ENCODE measurements at places on chromosomes 2 and 18.

DNA sequence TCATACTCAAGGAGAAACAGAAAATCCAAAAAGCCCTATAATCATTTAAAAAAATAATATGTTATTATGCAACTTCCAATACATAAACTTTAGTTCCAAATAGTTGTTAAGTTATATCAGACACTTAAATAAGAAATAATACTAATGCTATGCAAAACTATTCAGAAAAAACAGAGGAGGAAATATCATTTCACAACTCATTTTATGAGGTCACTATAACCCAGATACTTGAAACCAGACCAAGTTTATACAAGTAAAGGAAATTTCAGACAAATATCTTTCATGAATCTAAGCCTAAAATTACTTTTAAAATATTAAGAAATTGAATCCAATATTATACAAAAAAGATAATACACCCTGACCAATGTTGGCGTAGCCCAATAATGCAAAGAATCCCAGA is 260.8 kb downstream of the CD226 start:
- DNase-seq, result no peak

DNA sequence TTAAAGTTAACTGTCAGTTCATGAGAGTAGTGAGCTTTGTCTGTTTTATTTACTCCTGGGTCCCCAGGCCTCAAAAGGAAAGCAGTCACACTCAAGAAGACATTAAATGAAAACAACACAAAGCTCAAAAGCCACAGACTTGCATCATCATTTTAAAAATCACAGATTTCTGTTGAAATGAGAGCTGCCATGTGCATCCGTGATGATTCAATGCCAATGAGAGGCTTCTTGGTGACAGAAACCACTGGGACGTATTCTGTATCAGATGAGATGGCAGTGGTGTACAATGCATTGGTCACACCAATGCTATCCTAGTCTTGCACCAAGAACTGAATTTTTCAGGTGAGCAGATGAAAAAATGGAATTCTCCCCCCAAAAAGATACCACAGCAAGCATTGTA is 204.8 kb downstream of the ANAPC1 start:
- DNase-seq, result no peak

- no peak for DNase-seq
Observed at GRCh38 chr18:59715445-59715844, 18.2 kb upstream of the CCBE1 start.

DNA sequence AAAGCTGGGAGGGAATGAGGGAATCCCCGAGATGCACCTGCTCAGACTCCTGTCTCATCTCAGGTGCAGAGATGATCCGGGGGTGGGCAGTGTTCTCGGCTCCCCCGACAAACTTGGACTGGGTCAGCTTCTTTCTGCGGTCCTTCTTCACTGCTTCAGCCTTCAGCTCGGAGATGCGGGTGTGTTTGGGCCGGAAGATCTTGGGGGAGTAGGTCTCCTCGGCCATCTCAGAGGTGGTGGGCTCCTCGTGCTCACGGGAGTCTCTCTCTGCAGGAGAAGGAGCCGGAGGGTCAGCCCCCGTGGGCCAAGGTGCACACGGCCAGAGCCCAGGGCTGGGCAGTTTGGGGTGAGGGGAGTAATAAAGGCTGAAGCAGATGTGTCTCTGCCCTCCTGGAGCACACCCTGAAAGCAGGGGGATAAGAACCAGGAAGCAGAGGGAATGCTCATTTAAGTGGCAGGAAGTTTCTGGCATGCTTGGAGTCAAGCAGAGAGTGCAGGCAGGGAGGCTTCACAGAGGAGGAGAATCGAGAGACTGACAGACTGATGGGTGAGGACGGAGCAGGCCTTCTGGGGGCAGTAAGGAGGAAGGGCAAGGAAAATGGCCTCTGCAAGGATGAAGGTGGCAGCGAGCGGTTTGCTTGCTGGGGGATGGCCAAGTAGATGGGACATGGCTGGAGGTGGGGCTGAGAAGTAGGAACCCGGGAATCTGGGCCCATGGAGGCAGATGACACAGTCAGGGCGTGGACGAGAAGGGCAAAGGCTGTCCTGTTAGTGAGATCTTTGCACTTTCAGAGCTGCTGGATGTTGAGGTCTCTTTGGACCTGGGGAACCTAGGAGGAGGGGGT is 16.3 kb downstream of the IGFBP5 start:
- DNase-seq, result no peak

- DNase-seq, result no peak
Observed at GRCh38 chr2:103230796-103231195, 469.0 kb downstream of the TMEM182 start.

DNA sequence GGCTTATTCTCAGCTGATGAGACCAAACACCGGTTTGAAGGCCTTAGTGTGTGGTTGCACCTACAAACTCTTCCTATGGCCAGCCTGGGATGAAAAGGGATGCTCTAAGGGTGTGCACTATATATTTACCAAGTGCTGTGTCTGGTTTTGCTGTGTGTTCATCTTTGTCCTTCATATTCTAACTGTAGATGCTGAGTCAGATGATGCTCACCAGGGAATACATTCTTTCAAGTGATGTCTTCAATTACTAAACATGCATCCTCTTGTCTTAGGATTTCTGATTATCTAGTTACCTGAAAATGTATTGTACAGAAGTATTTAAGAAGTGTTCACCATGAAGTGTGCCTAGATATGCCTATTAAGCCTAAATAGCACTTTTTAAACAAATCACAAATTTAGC is 1111.6 kb upstream of the ZEB2 start:
- no peak for DNase-seq

GRCh38 chr2:205411558-205411957 is 270.7 kb upstream of the NRP2 start:
- no peak for DNase-seq

DNA sequence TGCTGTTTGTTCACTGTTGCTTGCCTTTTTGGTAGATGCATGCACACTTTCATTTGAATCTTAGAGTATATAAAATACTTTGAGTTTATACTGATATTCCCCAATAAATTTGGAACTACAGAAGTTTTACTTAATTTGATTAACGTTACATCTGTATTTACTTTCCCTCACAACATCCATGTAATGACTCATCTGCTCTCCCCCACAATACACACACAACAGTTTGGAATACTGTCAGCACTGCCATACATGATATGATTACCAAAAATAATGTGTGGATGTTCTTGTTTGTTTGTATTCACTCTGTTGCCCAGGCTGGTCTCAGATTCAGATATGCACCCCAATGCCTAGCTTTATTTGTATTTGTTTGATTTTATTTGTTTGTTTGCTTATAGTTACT is 144.2 kb downstream of the WDR7 start:
- DNase-seq, result no peak

DNA sequence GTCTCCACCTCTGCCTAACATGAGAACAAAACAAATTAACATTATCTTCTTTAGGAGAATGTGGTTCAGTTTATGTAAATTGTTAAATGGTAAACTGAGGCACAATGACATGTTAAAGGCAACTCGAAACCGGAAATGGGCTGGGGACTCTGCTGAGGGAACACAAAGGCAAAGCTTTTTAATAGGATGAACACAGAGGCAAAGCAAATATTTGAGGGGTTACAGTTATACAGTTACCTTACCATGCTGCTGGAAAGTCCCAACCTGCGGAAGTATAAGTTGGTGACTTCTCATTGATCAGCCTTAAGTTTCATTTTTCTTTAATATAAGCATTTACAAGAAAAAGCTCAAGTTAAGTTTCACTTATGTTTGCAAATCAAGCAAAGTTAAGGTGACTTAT is 195.0 kb downstream of the DLGAP1 start:
- no peak for DNase-seq

GRCh38 chr2:204315236-204315662 is 230.0 kb upstream of the PARD3B start:
- DNase-seq, result no peak

GRCh38 chr2:241728000-241728399 is 6.4 kb upstream of the D2HGDH start:
- no peak for DNase-seq

DNA sequence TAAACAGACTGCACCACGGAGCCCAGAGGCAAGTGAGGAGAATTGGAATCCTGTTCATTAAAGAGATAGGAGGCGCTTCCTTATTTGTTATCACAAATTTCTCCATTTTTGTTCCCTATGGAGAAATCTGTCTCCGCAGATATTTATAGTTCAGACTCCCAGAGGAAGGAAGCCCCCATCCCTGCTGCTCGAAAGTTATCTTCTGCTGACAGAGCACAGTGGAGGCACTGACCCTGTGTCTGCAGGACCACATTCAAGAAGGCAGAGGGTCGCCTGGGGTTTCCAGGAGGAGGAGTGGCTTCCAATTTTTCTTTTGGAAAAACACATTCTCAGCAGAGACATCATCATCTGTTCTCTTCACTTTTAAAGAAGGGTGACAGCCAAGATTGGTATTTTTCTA is 73.0 kb upstream of the GPR45 start:
- DNase-seq, result no peak

- DNase-seq, result no peak
Observed at GRCh38 chr2:40243581-40244187, 208.2 kb downstream of the SLC8A1 start.

DNA sequence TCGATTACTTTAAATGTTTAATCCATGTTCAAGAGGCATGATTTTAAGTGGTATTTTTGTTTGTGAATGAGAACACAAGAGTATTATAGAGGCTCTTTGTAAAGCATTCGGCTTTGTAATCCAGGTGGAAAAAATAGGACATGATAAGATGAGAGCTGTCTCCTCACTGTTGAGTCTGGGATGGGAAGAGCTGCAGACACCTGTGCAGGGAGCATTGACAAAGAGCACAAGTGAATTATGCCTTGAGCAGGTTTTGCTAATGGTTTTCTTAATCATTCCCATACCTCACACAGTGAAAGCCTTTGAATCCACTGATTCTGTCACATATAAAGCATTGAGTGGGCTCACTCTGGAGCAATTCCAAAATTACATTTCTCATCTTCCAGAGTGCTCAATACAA is 9.6 kb downstream of the COL6A3 start:
- no peak for DNase-seq

GRCh38 chr18:74611765-74612164 is 14.1 kb downstream of the ZNF407 start:
- DNase-seq, result no peak

GRCh38 chr2:234851451-234851850 is 100.4 kb upstream of the SH3BP4 start:
- no peak for DNase-seq

- no peak for DNase-seq
Observed at GRCh38 chr2:24971286-24971535, 544 bp downstream of the DNAJC27 start.

DNA sequence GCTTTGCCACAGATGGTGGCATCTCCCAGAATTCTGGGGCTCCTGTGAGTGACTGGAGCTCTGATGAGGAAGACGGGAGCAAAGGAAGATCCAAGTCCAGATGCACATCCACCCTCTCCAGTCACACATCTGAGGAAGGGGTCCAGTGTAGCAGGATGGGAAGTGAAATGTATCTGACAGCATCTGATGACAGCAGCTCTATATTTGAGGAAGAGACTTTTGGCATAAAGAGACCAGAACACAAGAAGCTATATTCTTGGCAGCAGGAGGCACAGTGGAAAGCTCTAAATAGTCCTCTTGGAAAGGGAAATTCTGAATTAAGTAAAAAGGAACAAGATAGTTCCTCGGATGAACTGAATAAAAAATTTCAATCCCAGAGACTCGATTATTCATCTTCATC is 23.5 kb upstream of the C1GALT1C1L start:
- DNase-seq, result no peak

- DNase-seq, result no peak
Observed at GRCh38 chr2:184769686-184770085, 171.4 kb downstream of the ZNF804A start.

GRCh38 chr2:200048421-200048820 is 93.0 kb downstream of the MAIP1 start:
- DNase-seq, result no peak

DNA sequence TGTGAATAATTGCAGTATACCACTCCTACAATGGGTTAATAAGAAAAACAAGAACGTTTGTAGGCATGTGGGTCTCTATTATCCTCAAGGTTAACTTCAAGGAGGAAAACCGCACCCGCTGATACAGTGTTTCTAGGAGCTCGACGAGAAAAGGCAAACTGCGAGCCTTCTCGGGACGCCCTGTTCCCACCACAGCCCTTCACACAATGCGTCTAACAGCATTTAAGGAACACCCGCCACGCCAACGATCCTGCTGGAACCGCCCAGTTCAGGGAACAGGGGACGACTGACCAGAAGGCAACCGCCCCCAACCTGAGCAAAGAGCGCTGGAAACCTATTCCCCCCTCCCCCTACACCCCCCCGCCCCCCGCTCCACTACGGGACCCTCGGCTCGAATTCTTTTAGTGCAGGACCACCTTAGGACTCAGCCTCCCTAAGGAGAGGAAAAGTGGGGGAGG is 710 bp upstream of the TMSB10 start:
- DNase-seq, result no peak

- DNase-seq, result no peak
Observed at GRCh38 chr2:8378016-8378810, 303.6 kb upstream of the ID2 start.

GRCh38 chr2:67660871-67661270 is 263.7 kb downstream of the ETAA1 start:
- DNase-seq, result no peak

DNA sequence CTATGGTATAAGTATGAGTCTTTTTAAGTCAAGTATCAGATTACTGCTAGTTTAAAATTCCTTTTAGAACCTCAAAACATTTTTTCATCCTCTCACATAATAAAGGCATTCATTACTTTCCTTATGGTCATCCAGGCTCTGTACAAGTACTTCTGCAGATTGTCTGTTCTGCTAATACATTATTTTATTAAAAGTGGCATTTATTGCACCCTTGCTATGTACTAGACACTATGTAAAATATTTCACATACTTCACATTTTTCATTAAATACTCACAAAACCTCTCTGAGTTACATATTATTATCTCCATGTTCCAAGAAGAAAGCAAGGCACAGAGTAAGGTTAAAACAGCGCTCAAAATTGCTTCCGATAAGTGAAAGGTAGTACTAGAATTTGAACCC is 84.1 kb downstream of the RAPH1 start:
- DNase-seq, result no peak

DNA sequence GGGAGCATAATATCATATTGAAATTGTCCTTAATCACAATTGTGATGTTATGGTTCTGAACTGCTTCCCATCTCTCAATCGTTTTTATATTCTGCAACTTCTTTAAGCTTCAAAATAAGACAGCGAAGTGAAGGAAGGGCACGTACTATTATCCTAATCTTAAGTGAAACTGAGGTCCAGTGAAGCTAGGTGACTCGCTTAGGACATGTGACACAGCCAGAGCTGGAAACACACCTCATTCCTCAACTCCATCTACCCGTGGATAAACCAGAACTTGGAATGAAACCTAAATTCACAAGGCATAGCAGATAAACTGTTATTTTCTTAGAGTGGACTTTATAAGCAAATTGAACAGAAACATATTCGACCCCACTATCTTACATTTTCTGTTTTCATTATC is 191.2 kb upstream of the PXDN start:
- DNase-seq, result no peak

DNA sequence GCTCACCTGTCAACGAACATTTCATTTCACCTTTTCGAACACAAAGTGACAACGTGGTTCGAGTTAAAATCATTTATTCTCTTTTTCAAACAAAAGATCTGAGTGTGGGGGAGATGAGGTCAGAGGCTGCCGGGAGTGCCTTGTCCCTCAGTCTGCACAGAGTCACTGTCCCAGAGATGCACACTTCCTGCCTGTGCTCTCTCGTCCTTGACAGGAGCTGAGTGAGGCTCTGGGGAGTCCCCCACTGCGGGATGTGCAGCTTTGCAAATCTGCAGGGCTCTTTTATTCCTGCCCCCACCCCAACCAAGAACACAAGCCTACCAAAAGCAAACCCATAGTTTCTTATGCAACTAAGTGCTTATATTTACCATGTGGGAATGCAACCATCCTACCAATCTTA is 497.8 kb downstream of the EIPR1 start:
- DNase-seq, result no peak

- no peak for DNase-seq
Observed at GRCh38 chr2:179107737-179108136, 57.8 kb upstream of the CCDC141 start.
